DMS153 (cell line): ENCODE measurements at places on chromosomes 7 and 10.

GRCh38 chr10:100744987-100745881 is at the start of gene PAX2:
Gene PAX2 (plus strand): TSS chr10:100745582. CDS start chr10:100746261, 679 bp downstream.
- no peak for DNase-seq

DNA sequence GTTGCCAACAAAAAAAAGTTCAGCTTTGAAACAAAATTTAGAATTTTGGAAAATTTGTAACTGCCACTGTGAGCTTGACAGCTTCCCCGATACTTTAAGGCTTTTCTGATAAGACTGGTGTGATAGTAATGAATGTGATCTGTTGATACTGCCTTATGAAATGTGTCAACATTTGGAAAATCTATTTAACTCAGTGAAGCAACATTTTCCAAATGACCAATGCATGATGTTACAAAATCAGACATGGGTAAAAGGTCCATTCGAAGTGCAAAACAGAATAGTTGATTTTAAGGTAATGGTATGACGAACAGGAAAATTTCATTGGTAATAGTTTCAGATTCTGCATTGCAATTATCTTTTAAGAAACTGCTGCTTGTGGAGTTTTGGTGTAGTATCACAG is 175.4 kb downstream of the SEM1 start:
- no peak for DNase-seq

DNA sequence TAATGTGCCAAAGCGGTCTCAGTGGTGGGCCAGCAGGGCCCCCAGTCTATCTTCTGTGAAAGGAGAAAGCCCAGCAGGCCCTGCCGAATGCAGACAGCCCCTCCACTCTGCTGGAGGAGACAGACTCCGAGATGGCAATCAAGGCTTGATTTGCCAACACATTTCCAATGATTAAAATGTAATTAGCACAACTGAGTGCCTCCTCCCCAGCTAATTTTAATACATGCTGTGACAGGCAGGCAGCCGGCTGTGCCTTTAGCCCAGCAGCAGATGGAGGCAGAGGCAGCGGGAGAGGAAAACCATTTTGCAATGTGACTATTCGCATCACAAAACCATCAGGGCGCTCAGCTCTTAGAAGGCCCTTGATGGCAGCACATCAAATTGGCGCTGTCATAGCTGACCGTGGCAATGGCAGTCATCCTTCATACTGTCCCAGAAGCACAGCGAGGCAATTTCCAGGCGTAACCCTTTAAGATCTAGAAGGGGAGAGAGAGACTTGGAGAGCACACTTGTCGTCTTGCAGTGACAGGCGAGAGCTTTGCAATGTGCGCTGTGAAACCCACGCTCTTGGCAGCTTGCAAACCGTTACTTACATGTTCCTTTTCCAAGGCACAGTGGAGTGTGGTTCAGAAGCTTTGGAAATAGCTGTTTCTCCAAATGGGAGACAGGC is 714.8 kb upstream of the GALNT17 start:
- DNase-seq: no peak

DNA sequence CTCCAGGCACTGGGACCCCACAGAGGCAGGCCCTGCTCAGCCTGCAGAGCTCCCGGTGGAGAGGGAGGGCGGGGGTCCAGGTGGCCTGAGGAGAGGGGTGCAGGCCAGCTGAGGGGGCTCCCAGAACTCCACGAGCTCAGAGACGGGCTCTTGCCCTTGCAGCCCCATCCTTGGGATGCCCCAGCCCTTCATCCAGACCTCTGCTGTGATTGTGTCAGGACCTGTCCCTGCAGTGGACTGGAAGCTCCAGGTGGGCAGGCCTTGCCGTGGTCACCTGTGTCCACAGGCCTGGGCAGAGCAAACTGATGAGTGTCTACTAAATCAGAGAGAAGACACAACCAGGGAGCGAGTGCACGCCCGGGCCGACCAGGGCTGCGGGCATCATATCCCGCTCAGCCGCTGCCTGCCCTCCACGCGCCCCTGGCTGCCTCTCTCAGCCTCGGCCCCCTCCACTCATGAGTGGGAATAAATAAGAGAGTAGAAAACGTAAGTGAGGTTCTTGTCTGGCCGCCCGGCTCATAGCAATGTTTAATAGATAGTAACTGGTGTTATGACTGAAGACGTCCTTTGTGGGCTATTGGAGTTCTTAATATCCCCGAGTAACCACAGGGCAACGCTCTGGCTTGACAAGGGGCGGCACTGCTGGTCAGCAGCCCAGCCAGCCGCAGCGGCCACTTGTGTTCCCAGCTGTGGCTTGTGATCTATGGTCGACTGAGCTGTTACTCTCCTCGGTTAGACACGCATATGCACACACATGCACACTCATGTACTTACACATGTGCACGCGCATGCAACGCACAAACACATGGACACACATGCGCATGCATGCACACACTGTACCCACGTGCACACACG is 105.6 kb downstream of the LHPP start:
- DNase-seq: no peak

- no peak for DNase-seq
These were observed 288.2 kb upstream of the SEMA3D start for GRCh38 chr7:85475071-85475470.

- DNase-seq: no peak
These were observed 37.7 kb upstream of the EZH2 start for GRCh38 chr7:148921806-148922205.

- no peak for DNase-seq
These were observed 29.5 kb downstream of the LHPP start for GRCh38 chr10:124491105-124491504.

- no peak for DNase-seq
These were observed 651 bp upstream of the ARPC1A start for GRCh38 chr7:99325001-99325493.

- peak; percentile 24 for DNase-seq
These were observed 851 bp upstream of the GOT1 start for GRCh38 chr10:99431190-99431760.

DNA sequence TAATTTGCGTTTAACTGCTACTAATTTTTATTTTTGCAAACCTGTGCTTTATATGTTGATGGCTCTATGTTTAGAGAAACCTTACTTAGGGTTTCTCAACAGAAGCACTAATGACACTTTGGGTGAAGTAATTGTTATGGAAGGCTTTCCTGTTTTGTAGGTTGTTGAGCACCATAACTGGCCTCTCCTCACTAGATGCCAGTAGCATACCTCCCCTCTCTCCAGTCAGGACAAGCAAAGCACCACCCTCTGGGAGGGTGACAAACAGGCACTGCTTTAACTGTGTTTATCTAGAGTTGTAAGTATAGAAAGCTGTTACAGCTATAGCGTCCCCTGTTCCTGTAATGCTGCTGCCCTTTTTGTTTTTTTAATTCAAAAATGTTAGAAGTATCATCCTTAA is 60.9 kb downstream of the WAC start:
- DNase-seq: no peak

- DNase-seq: no peak
These were observed 120.8 kb upstream of the NANOS1 start for GRCh38 chr10:118908557-118909256.

GRCh38 chr10:43221419-43222209 is 45.3 kb downstream of the RASGEF1A start:
- no peak for DNase-seq

DNA sequence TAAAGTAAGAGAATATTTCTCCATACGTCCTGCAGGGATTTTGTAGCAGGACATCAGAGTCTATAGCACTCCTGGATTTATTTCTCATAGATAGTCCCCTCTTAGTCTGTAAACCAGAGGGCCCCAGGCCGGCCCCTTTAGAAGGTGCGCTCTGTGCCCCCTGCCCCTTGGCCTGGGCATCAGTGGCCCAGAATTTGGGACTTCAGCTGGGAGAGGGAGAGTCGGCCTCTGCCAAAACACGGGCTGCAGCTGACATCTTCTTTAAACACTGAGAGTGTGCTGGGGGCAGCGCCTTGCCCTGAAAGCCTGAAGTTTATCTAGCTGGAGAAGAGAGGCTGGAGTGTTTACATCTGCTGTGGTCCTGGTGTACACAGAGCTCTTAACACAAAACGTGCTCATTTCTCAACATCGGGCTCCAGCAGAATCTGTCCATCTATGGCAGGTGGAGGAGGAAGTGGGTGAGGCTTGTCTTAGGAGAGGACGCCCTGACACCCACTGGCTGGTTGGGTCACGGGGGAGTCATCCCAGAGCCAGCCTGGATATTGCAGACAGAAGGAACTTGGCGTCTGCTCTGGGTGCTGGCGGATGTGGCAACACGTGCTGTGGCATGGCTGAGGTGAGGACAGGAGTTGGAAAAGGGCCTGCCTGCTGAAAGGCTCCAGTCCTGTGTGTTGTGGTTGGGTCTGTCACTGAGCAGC is 5.0 kb upstream of the TACR2 start:
- peak; percentile 96 for DNase-seq

- DNase-seq: no peak
These were observed 16.8 kb upstream of the MTPN start for GRCh38 chr7:135993950-135994349.

- no peak for DNase-seq
These were observed 628.7 kb upstream of the AUTS2 start for GRCh38 chr7:68969571-68969970.

GRCh38 chr10:14396411-14397048 is 65.8 kb upstream of the FRMD4A start:
- no peak for DNase-seq

GRCh38 chr10:125399289-125399688 is 238.9 kb upstream of the CTBP2 start:
- DNase-seq: no peak

DNA sequence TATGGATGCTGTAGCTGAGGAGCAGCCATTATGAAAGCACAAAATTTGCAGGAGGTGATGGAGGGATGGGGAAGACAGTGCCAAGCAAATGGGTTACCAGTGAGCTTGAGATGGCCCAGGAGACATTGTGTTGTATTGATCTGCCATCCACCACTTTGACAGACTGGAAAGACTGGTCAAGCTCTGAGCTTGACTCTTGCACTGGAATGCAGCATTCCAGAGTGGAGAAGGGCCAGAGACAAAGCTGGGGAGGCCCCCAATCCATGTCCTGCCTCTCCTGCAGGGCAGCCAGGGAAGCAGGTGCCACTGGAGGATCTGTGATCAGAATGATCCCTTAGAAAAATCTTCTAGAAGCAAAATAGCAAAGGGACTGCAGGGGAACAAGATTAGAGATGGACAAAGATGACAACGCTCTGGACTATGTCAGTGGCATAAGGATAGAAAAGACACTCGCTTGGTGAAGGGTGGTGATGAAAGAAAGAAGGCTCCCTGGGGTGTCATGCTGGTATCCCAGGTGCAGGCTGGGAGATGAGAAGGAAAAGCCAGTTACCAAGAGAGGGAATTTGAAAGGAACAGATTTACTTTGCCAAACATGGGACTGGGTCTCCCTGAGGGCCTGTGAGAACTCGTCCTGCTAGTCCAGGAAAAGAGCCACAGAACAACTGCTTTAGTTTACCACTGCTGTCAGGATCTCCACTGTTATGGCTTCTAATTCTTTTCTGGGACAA is 5.0 kb downstream of the GSDME start:
- DNase-seq: no peak

DNA sequence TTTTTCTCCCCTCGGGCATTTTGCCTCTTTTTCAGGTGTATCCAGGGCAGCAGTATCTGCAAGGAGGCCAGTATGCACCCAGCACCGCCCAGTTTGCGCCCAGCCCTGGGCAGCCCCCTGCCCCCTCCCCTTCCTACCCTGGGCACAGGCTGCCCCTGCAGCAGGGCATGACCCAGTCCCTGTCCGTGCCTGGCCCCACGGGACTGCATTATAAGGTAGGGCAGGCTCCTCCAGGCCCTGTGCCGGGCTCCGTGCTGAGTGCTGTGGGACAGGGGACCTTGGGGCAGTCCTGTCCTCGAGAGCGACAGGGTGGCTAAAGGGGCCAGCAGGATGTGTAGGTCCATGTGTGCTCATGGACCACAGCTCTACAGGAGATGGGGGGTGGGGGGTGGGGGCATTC is 10.6 kb downstream of the ZMIZ2 start:
- DNase-seq: no peak

DNA sequence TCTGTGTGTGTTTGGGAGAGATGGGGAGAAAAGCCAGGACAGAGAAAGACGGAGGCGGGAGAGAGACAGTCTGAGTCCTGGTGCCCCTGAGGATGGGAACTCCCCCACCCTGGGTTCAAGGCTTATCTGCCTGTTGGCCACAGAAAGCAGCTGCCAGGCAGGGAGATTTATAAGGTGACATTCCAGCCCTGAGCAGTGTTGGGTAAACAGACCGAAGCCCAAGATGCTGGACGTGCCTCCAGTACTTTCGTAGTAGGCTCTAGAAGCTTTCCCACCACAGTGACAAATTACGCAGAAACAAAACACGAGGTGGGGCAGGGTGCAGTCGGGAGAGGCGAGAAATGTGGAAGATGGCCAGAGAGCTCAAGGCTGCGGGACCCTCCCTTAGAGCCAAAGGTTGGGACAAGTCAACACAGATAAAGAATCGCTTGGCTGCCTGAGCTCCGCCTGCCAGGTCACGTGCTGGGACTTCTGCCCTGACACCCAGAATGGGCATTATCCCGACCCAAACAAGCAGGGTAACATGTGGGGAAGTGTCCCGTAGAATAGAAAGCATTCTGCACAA is 41.1 kb downstream of the CCDC3 start:
- DNase-seq: no peak

DNA sequence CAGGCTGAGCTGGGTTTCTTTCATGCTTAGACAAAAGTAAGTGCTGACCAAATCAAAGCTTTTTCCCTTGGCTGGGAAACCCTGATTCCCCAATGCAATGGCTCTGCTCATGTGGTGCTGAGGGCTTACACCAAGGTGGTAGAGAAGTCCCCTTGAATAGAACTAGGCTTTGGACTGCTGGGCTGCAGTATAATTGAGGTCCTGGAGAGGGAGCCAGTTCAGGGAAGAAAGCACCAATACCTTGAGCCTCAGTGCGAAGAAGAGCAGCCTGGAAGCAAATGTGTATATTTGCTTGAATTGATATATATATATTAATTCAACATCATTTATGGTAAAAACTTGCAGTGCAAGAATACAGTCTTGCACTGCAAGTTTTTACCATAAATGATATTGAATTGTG is 391.1 kb downstream of the RPS24 start:
- no peak for DNase-seq

GRCh38 chr10:128614016-128614605 is 487.9 kb upstream of the MKI67 start:
- DNase-seq: no peak

GRCh38 chr7:70700055-70700940 is 431.6 kb upstream of the GALNT17 start:
- DNase-seq: peak; percentile 62

DNA sequence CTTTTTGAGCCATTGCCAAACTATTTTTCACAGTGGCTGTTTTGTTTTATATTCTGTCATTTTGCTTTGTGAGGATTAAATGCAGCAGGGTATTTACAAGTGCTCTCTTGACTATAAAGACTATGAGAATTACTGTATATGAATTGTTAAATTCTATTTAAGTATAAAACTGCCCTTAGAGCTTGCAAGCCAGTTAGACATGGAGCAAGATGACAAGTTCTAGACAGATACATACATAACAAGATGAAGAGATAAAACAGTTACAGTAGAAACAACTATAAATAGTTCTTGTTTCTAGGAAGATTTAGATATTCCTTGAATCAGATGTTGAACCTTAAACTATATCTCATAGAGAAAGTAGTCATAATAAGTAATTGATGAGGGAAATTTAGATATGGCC is 60.6 kb downstream of the DNAH11 start:
- no peak for DNase-seq

GRCh38 chr7:130008941-130009847 is 42.0 kb downstream of the ZC3HC1 start:
- peak; percentile 66 for DNase-seq
